Omental fat pad (tissue), 4 donors: ENCODE measurements at places on chromosomes 6 and 20.

- no peak for DNase-seq
Observed at GRCh38 chr20:19714579-19714840, 43.5 kb upstream of the RIN2 start.

DNA sequence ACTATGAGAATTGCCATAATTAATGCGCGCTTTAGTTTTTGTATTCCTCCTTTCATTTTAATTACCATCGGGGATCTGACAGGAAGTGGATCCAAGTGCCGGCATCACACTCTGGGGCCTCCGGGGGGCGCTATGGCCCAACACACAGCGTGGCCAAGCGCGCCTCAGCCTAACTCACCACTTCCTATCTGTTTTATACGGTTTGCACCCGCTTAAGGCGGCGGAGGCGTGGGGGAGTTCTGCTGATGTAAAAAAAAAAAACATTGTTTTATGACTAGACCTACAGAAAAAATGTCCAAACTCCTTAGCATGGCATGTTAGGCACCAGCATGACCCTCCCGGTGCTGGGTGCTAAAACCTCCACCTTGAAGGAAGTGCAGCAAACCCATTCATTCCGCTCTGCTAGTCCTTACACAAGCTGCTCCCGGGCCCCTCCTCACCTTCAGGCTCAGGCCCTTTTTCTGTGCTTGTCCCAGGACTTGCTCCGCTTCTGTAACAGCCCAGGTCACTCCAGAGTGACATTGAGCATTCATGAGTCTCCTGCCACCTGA lies 4.5 kb upstream of the EBF4 start:
- no peak for DNase-seq

GRCh38 chr6:44052419-44053023 lies 74.7 kb downstream of the MRPL14 start:
- DNase-seq = no peak

- no peak for DNase-seq
Observed at GRCh38 chr20:23296841-23297701, 53.5 kb upstream of the NXT1 start.

DNA sequence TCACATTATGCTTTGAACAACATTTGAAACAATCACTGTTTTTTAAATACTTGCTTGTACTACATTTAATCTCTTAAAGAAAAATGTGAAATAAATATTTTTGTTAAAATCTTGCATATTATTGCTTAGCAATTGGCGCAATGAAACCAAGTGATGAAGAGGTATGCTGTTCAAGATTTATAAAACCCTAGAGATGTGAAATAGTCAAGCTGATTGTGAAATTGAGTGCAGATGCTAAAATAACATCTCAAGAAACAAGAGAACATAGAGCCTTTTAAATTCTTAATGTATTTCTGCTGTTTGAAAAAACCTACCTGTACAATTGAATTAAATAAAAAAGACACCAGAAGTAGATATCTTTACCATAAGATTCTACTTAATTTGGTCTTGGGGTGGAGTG lies 179.2 kb upstream of the MCHR2 start:
- DNase-seq = no peak

GRCh38 chr6:156839129-156839528 lies 62.0 kb downstream of the ARID1B start:
- DNase-seq = no peak

GRCh38 chr6:16001158-16001557 lies 127.7 kb upstream of the MYLIP start:
- no peak for DNase-seq

DNA sequence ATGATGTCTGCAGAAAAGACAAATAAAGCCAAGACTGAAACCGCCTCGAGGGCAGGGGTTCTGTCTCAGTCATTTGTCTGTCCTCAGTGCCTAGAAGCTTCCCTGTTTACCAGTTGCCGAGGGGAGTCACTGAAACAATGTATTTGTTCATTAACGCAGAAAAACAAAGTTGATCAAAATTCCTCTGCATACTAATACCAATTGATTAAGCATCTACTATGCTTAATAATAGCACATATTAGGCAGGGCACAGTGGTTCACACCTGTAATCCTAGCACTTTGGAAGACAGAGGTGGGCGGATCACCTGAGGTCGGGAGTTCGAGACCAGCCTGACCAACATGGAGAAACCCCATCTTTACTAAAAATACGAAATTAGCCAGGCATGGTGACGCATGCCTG lies 1.8 kb upstream of the FKBP5 start:
- no peak for DNase-seq

DNA sequence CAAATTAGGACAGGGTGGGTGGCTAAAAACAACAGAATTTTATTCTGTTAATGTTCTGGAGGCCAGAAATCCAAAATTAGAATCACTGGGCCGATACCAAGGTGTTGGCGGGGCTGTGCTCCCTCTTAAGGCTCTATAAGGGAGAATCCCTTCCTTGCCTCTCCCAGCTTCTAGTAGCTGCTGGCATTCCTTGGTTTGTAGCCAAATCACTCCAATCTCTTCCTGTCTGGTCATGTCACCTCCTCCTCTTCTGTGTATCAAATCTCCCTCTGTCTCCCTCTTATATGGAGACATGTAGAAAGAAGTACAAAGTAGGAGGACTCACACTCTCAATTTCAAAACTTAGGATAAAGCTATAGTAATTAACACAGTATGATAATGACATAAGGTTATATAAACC lies 102.9 kb upstream of the SIRPA start:
- DNase-seq = no peak

DNA sequence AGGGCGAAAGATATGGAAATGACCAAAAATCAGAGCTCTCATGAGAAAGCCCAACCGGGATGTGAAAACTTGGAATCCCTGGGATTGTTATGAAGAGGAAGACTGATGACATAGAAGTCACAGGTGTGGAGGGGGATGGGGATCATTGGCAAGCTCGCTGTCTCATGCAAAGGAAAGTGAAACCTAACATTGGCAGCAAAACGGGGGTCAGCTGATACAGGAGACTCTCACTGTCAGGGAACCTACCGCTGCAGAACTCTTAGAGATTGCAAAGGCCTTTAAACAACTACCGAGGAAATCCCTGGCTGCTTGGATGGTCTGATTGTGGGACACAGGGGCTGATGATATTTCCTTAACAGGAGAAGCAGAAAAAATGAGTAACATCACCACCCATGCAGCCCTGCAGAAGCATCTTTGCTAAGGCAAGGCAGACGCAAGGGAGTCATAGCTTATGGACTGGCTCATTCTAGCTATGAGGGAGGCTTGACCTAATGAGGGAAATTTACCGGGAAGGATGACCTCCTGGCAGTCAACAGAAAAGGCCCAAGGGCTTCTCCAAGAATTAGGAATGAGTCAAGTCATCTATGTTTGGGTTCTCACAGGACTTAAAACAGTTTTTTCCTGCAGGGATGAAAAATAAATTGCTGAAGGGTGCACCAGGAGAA lies 7.0 kb downstream of the MUC21 start:
- no peak for DNase-seq

DNA sequence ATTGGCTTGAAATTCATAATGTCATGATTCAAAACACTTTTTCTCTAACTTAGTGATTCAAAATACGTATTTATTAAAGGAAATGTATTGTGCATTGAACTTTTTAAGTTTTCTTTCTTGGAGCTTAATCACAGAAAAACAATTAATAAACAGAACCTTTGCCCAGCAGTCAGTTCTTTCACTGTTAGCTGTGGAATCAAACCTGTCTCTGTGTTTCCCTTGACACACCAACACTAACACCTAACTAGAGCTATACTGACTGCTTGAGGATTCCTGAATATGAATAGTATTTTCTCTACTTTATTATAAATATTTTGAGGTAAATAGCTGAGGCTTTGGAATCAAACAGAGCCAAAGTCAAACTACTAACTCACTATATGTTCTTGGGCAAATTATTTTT lies 296.4 kb downstream of the HIVEP2 start:
- DNase-seq = no peak
